ENCODE measurements at places on chromosomes 2 and 18.

- no peak for DNase-seq
Measured at GRCh38 chr2:54599326-54599710, 124.1 kb upstream of the EML6 start.

DNA sequence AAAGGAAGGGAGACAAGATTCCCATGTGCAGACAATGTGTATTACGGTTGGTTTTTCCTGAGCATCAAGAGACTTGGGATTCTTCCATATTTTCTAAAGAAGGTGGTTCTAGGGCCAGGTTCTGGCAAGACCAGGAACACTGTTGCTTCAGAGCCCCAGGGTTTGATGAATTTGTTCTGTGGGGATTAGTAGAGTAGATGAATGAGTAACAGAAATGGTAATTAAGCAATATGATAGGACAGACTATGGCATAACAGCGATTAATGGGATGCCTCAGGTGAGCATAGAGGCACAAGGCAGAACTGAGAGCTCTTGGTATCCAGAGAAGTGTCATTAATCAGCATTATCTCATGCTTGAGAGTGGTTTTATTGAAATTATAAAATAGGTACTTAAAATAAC, 82.8 kb upstream of the PNPT1 start:
- DNase-seq = no peak

DNA sequence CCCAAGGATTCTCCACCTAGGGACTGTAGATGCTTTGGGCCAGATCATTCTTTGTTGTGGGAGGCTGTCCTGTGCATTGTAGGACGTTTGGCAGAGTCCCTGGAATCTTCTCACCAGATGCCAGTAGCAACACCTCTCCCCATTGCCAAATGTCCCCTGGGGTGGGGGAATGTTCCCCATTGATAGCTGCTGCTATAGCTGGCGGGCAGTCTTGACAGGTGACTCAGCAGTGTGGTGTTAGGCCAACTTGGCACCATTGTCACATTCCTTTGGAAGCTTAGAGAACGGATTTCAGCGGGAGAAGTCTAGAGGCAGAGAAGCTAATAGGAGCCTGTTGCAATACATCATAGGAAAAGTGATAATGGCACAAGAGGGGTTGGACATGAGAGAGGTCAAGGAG, 495.7 kb upstream of the SMIM21 start:
- DNase-seq = peak; percentile 56

DNA sequence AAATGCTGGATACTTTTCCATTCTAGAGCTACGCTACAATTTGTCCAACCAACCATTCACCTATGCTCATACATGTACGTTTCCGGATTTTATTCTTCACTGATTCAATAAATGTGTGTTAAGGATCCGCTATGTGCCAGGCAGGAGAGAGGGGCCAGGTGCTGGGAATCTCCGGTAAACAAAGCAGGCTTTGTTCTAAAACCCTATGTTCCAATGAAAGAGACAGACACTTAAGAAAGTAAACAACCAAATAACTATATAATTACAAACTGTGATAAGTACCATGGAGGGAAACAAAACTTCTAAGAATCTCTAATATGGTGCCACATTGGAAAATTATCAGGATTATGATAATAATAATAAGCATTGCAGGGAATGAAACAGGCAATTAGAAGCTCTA, 22.2 kb upstream of the POMC start:
- DNase-seq = no peak

DNA sequence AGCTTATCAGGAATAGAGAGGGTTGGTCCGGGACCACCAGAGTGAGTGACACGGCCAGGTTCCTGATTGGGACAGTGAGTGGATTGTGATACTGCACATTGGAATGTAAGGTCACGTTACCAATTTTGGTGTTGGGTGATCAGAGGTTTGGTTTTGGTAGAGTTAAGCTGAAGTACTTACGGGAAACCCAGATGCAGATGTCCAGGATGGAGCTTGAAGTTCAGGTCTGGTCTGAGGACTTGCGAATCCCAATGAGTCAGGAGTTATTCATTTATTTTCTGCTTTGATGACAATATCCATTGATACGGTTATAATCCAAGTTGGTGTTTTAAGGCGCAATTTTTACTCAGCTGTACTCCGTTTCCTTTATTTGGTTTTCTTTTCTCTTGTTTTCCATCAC, 273.6 kb downstream of the ALPK2 start:
- no peak for DNase-seq

Data from EH (cell line).